SHP77 treated with DMSO at 0.1 percent for 48 hours (cell line): ENCODE measurements at places on chromosomes 2 and 18.

DNA sequence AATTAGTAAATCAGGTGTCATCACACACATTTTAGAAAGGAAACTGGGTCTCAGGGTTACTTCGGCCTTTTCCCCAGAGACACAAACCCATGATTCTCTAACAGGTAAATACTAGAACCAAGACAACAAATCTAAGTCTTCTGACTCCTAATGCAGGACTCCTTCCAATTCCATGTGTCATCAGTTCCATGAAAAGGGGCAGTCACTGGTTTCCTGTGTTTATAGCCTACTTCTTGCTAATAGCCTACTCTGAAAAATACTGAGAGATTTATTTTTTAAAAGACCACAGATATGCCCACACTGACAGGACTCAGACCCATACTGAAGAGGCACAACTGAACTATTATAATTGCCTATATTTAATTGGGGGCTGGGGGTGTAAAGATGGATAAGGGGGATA lies 33.0 kb downstream of the RAB1A start:
- no peak for DNase-seq

DNA sequence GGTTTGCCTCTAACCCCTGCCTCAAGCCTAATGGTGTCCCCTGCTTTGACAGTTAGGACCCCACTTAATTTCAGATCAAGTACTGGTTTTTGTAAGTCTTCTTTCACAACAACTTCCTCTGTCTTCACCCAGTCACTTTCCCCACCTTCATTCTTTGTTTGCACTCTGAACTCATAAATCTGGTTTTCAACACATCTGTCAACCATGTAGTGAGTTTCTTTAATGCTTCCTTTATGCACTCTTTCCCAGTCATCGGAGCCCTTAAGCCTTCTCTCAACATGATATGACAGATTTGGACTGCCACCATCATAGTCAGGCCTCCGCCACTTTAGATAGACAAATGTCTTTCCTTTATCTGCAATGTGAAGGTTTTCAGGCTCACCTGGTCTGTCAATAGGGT lies 109.1 kb downstream of the PLEKHA3 start:
- no peak for DNase-seq

- DNase-seq, result no peak
These were observed 19.9 kb downstream of the RBMS1 start for GRCh38 chr2:160473468-160474318.

DNA sequence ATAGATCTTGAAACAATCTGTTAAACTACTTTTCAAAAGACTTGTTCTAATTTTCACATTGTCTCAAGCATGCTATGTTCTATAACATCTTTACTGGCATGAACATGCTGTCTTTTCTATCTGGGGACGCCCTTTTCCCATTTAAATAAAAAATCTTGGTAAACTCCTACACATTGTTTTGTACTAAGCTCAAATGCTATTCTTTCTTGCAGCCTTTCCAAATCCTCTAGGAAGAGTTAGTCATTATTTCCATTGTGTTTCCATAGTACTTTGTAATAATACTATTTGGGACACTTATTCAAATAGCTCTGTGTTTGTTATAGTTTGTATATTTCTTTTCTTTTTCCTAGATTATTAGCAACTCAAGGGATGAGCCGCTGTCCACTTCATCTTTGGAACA lies 828.6 kb upstream of the FSHR start:
- no peak for DNase-seq

DNA sequence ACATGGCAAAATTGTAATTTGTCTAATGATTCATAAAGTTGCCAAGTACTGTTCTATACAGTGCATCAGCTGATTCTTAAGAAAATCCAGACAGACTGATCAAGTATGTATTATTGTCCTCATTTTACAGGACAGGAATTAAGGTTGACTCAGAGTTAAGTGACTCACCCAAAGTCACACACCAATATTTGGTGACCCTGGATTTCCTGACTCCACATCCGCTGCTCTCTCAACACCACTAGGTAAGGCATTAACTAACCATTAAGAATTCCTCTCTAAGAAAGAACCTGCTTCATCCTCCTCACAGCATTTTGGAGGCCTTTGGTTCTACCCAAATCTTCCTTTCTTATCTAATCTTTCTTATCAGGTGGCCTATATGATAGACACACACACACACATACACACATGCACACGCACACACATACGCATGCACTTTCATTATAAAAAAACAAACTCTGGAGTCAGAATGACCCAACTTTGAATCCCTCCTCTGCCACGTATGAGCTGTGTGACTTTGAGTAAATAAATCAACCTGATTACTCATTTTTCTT lies 150.8 kb downstream of the ANKRD44 start:
- no peak for DNase-seq

DNA sequence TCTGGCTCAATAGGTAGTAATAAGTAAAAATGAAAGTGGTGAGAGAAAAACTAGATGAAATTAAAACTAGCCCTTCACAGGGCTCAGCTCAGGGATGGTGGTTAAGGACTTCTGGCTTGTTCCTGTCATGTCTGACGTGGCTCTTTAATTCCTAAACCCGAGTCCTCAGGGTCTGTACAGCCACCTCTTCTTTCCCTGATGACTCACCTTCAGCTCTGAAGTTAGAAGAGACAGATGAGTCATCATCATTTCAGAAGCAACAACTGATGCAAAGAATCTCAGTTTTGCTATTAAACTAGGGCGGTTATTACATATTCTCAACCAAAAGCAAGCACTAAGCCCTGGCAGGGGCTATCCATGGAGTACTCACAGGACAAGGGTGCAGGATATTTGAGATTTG lies 24.0 kb upstream of the ITGB6 start:
- no peak for DNase-seq

DNA sequence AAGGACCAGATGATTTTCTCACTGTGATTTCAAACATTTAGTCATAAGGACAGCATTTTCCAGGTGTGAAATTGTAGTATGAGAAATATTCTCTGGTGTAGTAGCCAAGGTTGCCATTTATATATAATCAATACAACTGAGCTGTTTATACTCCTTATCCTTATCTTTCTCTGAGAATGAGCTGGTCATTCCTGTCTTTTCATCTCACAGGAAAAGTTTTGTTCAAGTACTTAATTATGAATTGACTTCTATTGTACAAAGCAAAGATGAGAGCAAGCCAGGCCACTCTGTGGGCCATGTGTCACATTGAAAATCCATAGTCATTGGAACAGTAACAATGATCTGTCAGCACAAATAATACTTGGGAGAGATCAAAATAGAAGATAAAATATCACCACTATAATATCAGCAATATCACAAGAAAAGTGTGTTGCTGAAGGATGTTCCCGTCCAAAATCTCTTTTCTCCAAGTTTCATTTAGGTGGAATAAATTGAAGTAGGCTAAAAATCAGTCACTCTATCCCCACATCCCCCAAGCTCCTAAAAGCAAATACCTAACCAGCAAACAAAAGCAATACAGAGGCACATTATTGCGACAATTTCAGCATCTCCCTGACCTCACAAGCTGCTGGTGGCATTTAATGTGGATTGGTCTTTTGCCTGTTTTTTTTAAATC lies 2.1 kb downstream of the RIT2 start:
- DNase-seq, result no peak

DNA sequence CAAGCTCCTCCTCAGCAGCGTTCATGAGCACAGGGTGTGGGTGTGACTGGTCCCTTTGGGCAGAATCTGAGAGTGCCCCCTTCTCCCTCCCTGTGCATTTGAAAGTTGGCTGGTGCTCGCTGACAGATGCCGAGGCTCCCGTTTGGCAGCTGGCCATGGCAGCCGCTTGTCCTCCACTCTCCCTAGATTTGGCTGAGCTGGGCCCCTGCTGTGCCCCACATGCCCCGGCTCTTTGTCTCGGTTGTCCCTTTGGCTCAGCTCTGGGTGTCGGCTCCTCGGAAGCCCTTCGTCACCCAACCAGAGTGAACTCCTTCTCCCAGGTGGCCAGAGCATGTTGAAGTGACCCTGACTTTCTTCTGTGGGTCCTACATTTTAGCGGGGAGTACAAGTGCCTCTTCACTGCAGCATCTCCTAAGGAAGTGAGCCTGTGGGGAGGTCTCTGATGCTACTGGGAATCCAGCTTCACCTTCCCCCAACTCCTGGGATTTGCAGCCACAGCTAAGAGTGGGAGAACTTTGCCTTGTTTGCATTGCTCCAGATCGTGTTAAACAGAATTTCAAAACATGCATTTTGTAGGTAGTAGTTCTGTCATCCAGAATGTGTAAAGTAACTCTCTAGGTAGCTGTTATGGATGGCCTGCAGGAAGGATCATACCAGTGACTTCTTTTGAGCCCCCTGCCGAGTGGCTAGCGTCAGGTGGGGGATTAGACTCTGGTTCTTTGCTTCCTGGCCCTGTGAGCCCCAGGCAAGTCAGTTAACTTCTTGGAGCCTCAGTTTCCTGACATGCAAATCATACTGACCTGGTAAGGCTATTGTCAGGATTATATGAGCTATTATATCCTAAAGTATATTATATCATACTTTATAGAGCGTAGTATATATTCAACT lies 24.2 kb downstream of the HPCAL1 start:
- DNase-seq, result peak; percentile 55

DNA sequence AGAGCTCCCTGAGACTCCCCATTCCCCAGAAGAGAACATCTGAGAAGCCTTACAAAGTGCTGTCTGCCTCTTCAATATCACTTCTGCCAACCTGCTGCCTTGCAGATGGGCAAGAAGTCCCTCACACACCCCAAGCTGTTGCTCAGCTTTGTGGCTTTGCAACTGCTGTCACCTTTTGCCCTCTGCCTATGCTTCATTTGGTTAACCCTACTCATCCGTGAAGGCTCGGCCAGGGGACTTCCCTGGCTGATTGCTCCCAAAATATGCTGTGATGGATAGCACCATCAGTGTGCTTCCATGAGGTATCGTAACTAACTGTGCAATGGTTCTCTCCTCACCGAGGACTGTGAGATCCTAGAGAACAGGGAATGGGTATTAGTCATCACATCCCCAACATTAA lies 88.9 kb upstream of the CYP1B1 start:
- no peak for DNase-seq

- DNase-seq, result no peak
These were observed 212.0 kb upstream of the NABP1 start for GRCh38 chr2:191465766-191466420.

GRCh38 chr2:151989378-151989777 lies 109.5 kb downstream of the CACNB4 start:
- DNase-seq, result no peak

DNA sequence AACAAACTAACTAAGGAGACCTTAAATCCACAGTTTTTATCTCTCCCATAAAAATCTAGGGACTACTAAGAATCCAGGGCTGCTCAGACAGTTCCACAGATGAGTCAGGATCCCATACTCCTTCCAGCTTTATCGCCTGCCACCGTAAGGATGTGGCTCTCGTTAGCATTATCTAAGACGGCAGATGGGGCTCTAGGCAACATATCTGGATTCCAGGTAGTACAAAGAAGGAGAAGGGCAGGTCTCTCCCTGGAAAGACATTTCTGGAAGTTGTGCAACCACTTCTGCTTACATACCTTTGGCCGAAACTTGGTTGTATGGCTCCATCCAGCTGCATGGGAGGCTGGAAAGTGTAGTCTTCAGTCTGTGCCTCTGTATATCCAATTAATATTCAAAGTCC lies 149.4 kb downstream of the SP3 start:
- DNase-seq, result no peak

DNA sequence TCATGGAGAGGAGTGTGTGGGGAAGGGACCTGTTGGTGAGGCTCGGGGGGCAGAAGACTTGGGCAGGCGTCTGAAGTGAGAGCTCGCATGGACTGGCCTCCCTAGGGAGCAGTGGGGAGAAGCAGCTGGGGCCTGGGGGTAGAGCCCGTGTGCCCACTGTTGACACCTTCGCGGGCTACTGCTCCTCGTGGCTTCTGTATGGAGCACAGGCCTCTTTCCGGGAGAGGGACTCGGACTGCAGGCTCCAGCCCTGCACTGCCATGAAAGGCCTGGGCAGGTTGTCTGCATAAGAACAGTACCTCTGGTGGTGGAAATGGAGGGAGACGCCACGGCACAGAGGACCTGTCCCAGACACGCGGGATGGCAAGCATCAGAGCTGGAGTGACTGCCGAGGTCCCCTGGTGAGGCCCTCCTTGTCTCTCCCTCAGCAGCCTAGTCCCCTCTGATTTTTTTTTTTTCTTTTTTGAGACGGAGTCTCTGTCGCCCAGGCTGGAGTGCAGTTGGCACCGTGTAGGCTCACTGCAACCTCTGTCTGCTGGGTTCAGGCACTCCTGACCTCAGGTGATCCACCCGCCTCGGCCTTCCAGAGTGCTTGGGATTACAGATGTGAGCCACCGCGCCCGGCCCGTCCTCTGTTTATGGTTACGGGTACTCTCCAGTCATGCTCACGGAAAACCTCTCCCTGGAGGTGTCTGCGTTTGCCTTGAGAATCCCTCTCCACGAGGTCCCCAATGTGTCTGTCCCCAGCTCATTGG lies 44.7 kb upstream of the PTMA start:
- peak; percentile 18 for DNase-seq

- DNase-seq, result no peak
These were observed 213.6 kb downstream of the ATAD2B start for GRCh38 chr2:23713351-23713750.

DNA sequence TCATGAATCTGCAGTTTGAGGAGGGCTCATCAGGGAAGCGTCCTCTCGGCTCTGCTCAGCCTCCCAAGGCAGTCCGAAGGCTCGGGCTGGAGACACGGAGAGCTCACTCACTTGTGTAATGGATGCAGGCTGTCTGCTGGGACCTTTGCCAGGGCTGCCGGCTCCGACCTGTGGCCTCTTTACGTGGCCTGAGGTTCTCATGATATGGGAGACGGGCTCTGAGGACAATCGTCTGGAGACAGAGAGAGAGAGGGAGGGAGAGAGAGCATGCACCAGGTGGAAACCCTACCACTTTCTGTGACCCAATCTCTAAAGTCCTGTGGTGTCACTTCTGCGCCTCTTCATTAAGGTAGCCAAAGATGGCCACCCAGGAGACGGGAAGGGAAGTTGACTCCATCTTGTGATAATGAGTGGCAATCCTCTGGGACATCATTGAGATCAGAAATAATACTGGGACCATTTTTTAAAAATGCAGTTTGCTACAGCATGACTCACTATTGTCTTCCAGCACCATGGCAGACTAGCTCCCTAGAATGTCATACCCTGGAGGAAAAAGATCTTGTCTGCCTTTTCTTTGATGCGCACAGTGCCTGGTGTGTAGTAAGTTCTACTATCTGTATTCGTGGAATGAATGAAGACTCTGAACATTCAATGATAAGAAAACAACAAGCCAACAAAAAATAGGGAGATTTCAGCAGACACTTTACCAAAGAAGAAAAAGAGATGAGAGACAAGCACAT lies 60.2 kb downstream of the CD8B2 start:
- no peak for DNase-seq
